ENCODE measurements at places on chromosomes 6 and 20.

GRCh38 chr6:51166914-51167313, 348.2 kb downstream of the TFAP2B start:
- no peak for DNase-seq

GRCh38 chr6:20135677-20136268, 76.5 kb downstream of the MBOAT1 start:
- no peak for DNase-seq

- DNase-seq, result no peak
Observed at GRCh38 chr6:163406366-163406765, 8.2 kb upstream of the QKI start.

- DNase-seq, result no peak
Observed at GRCh38 chr20:44837946-44838345, 27.6 kb upstream of the RIMS4 start.

- DNase-seq, result no peak
Observed at GRCh38 chr6:53938810-53939209, 144.0 kb downstream of the LRRC1 start.

DNA sequence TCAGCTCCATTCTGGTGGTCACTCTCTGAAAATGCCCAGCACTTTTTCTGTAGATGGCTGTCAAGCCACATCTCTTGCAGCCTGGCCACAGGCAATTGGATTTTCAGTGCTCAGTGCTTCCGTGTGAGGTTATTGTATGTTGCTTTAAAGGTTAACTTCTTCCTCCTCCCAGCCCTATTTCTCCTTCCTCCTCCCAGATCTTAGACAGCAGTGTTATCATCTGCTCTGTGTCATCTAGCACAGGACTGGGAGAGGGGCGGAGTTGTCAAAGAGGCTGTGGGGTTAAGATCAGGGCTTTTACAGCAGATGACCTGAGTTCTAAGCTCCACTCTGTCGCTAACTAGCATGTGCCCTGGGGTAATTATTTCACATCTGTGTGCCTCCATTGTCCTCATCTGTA, 129.0 kb downstream of the PHACTR3 start:
- DNase-seq, result no peak

GRCh38 chr6:22956029-22956681, 386.8 kb downstream of the HDGFL1 start:
- DNase-seq, result peak; percentile 65

- DNase-seq, result no peak
Observed at GRCh38 chr6:16049168-16049567, 79.7 kb upstream of the MYLIP start.

- DNase-seq, result no peak
Observed at GRCh38 chr6:33769248-33769821, 19.6 kb downstream of the LEMD2 start.

- no peak for DNase-seq
Observed at GRCh38 chr6:106300944-106301343, 24.6 kb downstream of the ATG5 start.

GRCh38 chr6:136429264-136430065, 120.8 kb downstream of the MAP7 start:
- DNase-seq, result no peak

- peak; percentile 6 for DNase-seq
Observed at GRCh38 chr6:111030008-111031007, 48.5 kb downstream of the RPF2 start.

DNA sequence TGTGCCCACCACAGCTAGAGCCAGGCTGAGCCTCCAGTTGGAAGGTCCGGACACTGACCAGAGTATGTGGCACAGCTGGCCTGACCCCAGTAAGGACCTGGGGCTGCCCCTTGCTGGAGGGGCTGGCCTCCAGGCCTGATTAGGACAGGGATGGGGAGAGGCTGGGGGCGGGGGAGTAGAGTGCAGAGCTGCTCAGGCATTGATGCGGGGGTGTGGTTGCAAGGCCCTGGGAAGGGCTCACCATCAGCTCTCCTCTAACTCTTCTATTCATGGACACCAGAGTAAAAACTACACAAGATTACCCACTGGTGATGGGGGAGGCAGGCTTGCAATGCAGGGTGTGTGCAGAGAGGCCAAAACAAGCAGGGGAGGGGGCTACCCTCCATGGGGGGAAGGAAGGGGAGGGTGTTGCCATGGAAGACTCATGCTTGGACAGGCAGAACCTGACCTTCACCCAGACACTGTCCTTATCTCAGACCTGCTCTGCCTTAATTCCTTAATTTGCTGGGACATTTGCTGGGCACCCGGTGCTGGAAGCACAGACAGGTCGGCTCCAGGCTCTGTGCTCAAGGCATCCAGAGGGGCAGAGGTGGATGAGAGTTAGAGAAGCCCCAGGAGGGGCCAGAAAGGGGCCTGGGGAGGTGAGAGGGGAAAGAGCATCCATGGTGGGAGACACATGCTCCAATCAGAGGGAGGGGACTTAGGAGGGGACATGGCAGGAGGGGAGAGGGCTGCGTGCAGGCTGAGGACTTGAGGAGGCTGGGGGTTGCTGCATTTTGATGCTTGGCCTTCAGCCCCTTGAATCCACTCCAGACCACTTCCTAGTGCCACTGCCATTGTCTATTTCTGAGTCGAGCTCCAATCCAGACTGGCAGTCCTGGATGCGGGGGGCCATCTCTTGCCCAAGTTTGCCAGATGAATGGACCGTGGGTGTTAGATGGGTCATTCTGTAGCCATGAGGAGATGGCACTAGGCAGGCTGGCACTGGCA, 7.6 kb upstream of the EMILIN3 start:
- DNase-seq, result no peak

GRCh38 chr20:63497946-63498935, 642 bp downstream of the EEF1A2 start:
- DNase-seq, result no peak

- DNase-seq, result no peak
Observed at GRCh38 chr6:119090256-119090655, 11.8 kb upstream of the FAM184A start.

GRCh38 chr6:156438350-156438923, 338.7 kb upstream of the ARID1B start:
- no peak for DNase-seq

DNA sequence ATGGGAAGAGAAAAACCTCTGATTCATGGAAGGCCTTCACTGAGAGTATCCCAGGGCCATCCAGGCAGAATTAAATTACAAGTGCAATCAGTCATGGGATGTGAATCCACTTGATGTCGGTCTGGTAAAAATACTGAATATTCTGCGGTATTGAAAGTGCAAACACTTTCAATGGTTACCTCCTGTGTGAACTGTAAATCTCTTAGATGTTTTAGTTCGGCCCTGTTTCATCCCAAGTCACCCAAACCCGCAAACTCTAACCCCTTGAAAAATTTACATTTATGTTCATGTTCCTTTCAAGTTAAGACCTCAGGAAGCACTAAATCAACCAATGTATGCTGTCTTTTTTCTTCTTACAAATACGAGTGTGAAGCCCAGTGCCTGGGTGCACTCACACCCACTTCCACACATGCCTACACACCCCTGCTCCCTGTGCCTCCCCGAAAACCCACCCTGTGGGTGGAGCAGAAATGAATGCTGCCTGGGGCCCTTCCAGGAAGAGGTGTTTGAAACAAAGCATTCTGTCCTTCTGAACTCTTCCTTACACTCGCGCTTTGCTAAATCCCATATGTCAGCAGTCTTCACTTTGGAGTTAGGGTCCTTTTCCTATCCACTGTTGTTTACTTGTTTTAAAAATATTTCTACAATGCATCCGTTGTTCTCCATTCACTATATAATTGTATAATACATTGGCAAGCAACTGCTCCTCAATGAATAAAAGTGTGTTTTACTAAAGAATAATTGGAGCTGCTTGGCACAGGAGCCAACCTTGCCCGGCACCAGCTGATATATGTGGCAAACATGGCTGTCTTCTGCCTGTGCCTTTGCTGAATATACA, 62.7 kb downstream of the FYN start:
- DNase-seq, result no peak

- no peak for DNase-seq
Observed at GRCh38 chr6:170193326-170193821, 97.5 kb downstream of the DLL1 start.

DNA sequence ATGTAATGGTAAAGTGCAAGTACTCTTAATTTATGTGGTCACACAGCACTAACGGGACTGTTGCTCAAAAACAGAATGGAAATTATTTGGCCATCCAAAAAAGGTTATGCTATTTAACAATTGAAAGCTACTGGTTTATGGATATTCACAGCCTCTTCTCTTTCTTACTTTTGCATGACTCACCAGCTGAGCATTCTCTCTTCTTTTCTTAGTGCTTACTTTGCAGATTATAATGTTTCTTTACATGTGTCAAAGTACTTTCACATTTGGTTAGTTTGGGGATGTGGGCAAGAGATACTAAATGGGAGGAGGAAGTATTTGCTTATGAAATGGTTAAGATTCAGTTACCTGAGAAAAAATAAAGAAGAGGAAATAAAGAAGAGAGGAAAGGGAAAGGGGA, 610.5 kb downstream of the HTR1B start:
- DNase-seq, result no peak
